ENCODE measurements at places on chromosomes 1 and 21. TPM values are rescaled to one million over a fixed set of nuclear protein-coding genes. Genes with fewer than 3 reads are reported as not detected.
A peak's percentile ranks its signal among the peaks of the same experiment; 100 is the strongest.

DNA sequence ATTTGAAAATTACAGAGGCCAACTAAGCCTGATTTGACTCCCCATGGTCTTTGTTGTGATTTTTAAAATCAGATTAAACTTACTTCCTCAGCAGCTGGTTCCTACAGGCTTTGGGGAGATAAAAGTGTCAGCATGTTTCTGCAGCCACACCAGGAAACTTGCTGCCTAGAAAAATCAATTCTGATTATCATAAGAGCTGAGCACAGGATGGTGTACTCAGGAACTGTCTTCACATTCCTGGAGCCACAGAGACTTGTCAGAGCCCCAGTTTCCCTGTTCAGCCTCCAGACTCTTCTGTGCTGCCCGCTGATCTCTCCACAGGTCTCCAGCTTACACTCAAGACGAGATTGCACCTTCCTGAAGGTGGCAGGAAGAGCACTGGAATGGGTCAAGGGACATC, 23.9 kb downstream of the RAB3B start:
- no peak for DNase-seq

GRCh38 chr1:219465212-219466093, 147.5 kb downstream of the ZC3H11B start:
- no peak for DNase-seq

GRCh38 chr1:40929155-40929554, 50.3 kb upstream of the CTPS1 start:
- DNase-seq = no peak

DNA sequence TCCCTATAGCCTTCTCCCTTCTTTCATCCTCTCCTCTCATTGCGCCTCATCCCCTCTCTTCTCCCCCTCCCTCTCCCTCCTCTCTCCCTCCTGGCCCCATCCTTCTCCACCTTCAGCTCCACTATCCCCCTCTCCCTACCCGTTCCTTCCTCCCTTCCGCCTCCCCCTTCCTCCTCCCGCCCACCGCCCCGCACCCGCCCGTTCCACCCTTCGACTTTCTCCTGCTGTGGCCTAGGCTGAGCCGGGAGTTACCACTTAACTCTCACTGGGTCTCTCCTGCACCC, 1.6 kb downstream of the NPR1 start:
- DNase-seq = no peak

- DNase-seq = peak; percentile 54
Observed at GRCh38 chr1:160085686-160086455, 4.5 kb downstream of the KCNJ9 start.

DNA sequence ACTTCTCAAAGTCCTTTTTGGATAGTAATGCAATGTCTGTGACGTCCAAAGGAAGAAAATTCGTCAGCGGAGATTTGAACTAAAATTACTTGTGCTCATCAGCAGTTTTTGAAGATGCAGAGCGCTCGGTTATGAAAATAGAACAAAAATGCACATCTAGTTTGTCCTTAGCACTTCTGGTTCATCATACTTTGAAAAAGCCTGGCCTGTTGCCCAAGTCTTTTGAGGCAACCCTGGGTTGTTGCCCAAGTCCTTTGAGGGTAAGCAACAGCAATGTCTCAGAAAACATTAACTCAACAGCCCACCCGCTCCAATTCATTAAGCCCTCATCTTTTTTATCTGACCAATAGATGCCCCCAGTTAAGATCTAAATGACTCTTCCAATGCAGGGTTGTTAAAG, 91.9 kb downstream of the HUNK start:
- no peak for DNase-seq

DNA sequence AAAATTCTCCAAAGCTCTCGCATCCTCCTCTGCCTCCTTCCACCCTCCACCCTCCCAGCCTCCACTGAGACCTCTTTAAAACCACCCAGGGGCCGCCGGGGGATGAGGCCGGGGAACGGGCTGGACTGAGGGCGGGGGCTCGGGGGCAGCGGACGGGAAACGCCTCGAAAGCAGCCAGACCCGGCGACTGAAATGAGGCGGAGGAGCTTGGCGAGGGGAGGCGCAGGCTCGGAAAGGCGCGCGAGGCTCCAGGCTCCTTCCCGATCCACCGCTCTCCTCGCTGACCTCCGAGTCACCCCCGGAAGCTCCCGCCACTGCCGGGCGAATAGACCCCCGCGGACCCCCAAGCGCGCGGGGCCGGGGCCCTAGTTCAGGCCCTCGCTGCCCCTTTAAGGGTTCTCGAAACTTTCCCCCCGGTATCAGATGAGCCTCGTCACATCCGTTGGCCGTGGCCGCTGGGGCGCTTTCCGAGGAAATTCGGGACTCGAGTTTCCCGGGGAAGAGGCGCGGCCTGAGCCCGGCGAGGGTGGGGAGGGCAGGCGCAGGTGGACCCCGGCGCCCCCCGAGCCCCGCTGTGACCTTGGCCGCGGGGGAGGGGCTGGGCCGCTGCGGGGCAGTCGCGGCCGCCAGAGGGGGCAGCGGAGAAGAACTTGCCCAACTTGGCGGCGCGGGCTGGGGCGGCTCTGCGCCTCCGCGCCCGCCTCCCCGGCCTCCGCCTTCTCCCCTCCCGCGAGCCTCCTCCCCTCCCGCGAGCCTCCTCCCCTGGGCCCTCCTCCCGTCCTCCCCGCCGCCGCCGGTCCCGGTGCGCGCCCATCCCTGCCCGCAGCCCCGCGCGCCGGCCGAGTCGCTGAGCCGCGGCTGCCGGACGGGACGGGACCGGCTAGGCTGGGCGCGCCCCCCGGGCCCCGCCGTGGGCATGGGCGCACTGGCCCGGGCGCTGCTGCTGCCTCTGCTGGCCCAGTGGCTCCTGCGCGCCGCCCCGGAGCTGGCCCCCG, at the start of gene BACE2:
Gene BACE2, plus strand, starts transcription at position 813 of the 995 bp plus-strand sequence. Its CDS starts 104 bp downstream, at position 917.
- DNase-seq = peak; percentile 25

DNA sequence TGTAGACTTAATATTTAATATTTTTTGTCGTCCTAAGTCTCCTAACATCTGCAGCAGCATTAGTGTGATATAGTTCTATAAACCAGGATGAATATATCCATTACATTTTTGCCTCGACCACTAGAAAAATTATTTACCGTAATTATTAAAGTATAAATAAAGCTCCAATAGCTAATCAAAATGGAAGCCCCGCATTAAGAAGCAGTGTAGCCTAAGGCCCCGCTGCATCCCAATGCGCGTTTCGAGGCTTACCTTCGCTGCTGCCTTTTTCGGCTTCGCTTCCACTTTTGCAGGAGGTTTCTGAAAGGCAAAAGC, 891 bp downstream of the HMGN1 start:
- no peak for DNase-seq

- no peak for DNase-seq
Observed at GRCh38 chr21:25885405-25885804, 150.6 kb downstream of the GABPA start.

DNA sequence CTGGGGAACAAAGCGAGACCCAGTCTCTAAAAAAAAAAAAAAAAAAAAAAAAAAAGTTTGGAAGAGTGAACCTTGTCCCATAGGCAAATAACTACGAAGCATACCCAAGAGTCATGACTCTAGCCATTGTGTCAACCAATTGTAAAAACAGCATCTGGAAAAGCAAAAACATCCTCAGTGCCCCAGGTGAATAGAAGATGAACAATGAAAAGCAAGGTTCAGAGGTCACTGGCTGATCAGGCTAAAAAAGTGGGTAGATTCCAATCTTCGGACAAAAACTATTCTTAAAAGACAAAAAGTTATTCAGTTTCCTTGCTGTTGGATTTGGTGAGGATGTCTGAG, 11.1 kb upstream of the IRF2BP2 start:
- DNase-seq = no peak

DNA sequence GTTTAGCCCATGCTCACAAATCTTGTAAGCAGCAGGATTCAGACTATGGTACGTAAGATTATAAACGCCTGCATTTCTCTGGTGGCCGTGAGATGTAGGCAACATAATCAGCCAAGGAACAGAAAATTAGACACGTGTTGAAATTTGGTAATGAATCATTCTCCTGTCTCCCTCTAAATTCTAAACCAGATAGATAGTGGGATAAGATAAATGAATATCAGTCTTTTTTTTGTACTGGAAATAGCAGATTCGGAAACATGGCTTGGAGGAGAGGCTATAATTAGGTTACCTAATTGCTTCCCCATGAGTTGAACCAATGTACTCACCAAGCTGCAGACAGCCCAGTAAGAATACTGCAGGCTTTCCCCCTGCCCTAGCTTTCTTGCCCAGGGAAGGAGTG, 172.3 kb downstream of the TGFB2 start:
- DNase-seq = no peak

DNA sequence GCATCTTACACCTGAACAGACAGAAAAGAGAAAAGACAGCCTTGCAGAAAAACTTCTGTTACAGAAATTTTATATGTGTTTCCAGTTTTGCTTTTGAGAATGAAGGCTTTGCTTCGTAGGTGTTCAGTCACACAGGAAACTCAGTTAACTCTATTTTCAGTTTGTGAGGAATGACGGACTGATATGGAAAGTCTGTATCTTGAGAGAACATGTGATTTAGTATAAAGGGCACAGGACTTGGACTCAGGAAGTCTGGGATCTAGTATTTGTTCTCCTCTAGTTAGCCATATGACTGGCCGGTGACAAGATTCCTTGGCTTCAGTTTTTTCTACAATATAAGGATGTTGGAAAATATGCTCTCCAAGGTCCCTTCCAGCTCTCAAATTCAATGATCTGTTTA, 149.1 kb downstream of the OLFM3 start:
- no peak for DNase-seq

DNA sequence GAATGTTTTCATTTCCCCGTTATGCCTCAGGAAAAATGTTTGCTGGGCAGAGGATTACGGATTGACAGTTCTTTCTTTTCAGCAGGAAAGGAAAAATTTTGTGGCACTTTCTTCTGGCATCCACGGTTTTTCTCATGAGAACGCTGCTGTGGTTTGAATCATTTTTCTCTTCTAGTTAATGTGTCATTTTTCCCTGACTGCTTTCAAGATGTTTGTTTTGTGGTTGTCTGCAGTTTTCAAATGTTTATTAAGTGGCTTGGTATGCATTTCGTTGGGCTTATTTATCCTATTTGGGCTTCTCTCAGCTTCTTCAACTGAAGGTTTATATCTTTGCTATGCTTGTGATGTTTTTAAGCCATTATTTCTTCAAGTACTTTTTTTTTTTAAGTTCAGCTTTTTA, 359.0 kb downstream of the RGS7 start:
- DNase-seq = no peak

DNA sequence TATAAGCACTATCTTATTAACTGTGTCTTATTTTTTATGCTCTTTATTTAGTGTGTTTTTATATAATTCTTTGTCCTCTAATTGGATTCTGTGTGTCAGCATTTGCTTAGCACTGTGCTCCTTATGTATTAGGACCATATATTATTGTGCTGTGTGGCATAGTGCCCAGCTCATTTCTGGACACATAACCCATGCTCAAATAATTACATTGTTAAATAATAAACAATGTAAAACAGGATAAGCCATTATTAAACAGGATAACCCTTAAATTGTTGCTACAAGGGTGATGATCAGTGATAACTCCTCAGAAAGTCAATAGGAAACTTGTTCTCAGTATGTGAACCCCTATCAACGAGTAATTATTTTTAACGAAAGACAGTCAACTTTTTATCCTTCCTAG, 150.4 kb downstream of the ADGRL4 start:
- DNase-seq = no peak

GRCh38 chr1:160307118-160307791, 22.3 kb upstream of the PEX19 start:
- DNase-seq = no peak

DNA sequence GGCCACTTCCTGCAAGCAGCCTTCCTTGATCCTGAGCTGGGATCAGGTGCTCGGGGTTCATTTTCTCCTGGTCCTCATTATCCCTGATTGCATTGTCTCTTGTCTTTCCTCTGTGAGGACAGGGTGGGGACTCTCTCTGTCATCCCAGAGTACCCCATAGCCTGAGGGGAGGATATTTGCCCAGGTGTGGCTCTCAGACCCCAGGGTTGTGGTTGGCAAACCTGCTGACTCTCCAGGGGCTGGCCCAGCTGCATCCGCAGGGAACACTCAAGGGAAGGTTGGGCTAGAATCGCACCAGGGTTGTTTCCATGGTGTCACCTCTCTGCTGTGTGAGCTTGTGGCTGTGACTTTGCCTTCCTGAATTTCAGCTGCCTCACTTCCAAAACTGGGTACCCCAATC, 276.8 kb upstream of the C1orf174 start:
- DNase-seq = no peak

GRCh38 chr1:186626356-186626932, 53.8 kb downstream of the PTGS2 start:
- no peak for DNase-seq

GRCh38 chr1:169525391-169525790, 39.6 kb upstream of the SLC19A2 start:
- DNase-seq = no peak

DNA sequence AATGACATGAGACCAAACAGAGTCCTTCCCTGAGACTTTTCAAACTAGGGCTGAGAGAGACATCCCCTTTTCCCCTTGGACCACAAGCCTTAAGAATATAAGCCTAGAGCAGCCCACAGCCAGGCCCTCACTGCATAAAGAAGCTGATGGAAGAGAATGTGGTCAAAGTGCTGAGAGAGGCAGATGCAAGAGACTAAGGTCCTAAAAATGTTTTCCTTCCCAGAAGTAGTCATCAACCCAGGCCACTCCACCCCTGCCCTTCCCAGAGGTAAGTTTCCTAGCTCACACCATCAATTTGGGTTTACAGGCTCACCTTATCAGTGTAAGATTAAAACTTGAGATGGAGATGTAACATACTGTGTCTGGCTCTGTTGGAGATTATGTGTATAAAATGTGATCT, 58.2 kb downstream of the BCAR3 start:
- DNase-seq = no peak

- no peak for DNase-seq
Observed at GRCh38 chr1:25760122-25760719, 39.8 kb upstream of the SELENON start.

DNA sequence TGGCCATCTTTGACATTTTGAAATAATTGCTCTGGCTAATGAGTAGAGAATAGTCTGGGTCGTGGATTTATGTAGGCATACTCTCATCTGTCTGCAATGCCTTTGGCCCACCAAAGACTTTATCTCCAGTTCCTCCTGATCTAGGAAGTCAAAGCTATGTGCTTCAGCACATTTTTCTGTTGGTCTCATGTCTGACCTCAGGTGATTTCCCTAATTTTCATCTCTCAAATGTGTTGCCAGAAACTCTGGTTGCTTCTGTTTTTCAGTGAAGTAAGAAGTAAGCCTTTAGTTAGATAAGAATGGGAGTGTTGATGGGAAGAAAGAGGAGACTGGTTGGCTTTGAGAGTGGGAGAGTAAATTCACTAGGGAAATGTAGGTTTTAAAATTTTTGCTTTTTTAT, 66.4 kb downstream of the GPR88 start:
- no peak for DNase-seq

DNA sequence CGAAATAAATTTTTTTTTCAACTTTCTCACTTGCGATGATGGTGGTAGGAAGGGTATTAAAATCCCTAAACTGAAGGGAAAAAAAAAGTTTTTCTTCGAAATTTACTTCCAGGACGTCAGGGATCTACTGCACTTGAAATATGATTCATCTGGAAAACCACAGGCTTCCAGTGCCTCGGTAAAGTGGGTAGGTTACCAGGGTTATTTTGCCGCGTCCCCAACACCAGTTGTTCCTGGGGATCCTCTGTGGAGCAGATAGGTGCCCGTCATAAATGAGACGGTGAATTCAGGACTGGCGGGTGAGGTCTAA, 773 bp downstream of the RABIF start:
- no peak for DNase-seq

GRCh38 chr1:35642471-35642955, 1.2 kb upstream of the PSMB2 start:
- no peak for DNase-seq

Gene HHAT
- 3.7 TPM for total RNA-seq

Gene TRAPPC3
- 76.3 TPM for total RNA-seq

Gene CFHR4
- not detected for total RNA-seq

Gene LCE2B
- not detected for total RNA-seq

Gene RAB25
- total RNA-seq = not detected

Gene TESK2
- total RNA-seq = 3.4 TPM

Gene STMN1
- total RNA-seq = 19.5 TPM

All from omental fat pad (tissue), 4 donors.